ENCODE measurements at places on chromosomes 3 and 15.

- no peak for DNase-seq
These were observed 66.6 kb downstream of the EOMES start for GRCh38 chr3:27655547-27655946.

DNA sequence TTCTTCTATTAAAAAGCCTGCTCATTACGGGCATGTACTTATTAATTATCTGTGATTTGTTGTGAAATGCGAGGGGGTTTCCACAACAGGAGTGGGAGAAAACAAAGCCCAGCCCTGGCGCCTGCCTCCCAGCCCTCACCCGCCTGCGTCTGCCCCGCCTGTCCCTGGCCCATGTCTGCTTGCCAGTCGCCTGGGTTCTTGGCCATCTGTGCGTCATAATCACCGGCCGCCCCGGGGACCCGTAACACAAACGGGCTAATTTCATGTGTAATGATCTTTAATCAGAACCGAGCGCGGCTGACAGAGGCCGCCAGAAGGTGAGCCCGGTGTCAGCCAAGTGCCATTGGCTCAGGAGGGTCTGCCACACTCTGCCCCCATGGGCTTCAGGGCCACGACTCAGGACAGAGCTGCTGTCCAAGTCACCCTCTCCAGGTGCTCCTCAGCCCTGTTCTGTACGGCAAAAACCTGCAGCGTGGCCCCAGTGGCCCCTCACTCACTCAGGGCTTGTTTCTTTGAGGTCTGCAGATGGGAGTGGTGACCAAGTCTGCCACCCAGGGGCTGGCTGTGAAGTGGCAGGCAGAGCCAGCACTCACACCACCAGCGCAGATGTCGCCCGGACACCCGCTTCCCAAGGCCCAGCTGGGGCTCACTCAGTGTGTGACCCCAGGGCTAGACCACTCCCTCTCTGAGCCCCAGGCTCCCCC is 28.8 kb upstream of the TMEM115 start:
- no peak for DNase-seq

GRCh38 chr3:79203144-79203519 is 564.7 kb downstream of the ROBO1 start:
- DNase-seq, result no peak

DNA sequence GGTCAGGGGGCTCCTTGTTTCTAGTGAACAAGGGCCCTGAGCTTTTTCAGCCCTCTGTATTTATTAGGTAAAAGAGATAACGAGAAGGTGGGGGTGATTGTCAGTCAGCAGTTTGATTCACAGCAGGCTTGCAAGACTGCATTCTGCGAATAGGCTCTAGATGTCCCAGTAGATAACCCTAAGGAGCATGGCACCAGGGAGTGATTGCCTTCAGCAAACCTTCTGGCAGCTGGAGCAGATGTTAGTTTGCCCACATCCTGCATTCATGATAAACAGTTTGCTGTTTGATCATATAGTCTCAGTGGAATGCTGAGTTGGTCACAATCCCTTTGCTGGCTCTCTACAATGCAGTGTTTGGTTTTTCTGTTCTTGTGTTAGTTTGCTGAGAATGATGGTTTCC is 161.3 kb upstream of the GADL1 start:
- DNase-seq, result no peak

GRCh38 chr3:186617036-186617946 is 4.4 kb downstream of the AHSG start:
- peak; percentile 76 for DNase-seq

GRCh38 chr3:120370463-120370862 is 21.3 kb upstream of the LRRC58 start:
- DNase-seq, result no peak

GRCh38 chr3:129952556-129953355 is 21.8 kb upstream of the TRH start:
- DNase-seq, result no peak

DNA sequence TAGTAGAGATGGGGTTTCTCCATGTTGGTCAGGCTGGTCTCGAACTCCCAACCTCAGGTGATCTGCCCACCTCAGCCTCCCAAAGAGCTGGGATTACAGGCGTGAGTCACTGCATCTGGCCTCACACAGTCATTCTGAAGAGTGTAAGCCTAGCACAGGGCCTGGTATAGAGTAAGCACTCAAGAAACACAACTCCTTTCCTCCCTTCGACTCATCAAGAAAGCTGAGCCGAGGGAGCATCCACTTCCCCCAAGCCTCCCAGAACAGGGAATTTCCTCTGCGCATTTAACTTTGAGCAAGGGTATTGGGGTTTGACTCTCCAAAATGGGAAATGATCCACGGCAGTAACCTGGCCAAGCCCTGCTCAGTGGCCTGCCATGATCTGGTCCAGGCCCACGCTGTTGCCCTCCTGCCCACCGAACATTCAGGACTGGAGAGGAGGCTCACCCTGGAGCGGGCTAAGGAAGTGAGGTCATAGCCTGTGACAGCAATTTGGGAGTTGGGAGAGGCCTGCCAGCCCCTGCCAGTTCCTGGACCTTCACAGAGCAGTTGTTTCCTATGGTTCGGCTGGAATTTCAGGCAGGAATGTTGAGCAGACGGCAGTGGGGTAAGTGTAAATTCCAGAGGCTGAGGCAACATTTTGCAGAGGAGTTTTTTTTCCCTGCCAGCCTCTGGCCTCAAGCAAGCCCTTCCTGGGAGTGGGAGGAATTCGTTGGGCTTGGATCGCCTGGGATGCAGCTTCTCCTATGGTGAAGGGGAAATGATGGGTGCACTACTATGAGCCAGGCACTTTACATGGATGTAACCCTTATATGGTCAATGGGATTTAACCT is 21.2 kb upstream of the SMAD3 start:
- no peak for DNase-seq

GRCh38 chr15:53716909-53717876 is 42.3 kb downstream of the WDR72 start:
- DNase-seq, result no peak

DNA sequence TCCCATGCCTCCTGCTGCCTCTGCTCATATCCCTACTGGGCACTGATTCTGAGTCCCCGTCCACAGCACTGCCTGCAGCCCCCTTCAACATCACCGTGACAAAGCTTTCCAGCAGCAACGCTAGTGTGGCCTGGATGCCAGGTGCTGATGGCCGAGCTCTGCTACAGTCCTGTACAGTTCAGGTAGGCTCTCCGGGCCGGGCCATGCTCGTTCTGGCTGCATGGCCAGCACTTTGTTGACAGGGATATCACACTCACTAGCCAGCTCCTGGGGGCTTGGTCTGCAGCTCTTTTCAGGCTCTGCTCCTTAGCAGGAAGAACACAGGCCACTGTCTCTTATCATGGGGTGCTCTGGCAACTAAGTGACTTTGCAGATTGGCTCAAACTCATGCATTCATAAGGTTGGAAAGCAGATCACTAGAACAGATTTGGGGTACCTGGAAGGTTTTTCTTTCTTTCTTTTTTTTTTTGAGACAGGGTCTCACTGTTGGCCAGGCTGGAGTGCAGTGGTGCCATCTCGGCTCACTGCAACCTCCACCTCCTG is 6.0 kb downstream of the TYRO3 start:
- no peak for DNase-seq

DNA sequence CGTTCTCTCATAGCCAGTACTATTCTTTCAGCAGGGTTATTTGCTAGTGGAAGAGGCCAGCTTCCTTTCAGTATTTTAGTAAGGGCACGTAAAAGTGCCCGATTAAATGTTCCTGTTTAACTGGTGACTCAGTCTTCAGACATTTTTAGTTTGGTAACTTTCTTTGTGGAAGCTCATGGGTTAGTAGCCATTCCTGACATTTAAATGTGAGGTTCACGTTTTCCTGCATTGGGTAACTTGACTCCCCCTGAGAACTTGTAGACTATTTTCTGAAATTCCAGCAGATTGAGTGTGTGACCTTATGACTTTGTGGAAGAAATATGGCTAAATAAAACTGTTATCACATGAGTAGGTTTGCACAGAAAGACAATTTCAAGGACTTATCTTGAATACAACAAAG is 16.9 kb downstream of the ABHD2 start:
- no peak for DNase-seq
